T47D (cell line): ENCODE measurements at places on chromosomes 12 and 14.

- DNase-seq, result no peak
These were observed 215.7 kb downstream of the KIF26A start for GRCh38 chr14:104353921-104354701.

DNA sequence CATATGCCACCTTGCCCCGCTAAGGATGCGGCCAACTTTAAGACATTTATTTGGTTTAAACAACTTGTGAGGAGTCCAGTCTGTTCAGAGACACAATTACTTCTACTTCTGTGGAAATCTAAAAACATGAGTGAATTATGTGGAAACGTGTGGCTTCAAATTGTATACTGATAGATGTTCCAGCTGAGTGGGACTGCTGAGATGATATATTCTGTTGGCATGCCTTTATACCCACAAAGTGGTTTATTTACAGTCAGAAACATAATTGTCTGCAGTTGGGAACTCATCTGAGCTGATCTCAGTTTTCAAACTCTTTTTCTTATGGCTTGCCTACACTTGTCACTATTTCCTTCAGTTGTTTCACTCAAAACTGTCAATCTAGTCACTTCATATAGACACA, 67.8 kb downstream of the FLRT2 start:
- no peak for DNase-seq

DNA sequence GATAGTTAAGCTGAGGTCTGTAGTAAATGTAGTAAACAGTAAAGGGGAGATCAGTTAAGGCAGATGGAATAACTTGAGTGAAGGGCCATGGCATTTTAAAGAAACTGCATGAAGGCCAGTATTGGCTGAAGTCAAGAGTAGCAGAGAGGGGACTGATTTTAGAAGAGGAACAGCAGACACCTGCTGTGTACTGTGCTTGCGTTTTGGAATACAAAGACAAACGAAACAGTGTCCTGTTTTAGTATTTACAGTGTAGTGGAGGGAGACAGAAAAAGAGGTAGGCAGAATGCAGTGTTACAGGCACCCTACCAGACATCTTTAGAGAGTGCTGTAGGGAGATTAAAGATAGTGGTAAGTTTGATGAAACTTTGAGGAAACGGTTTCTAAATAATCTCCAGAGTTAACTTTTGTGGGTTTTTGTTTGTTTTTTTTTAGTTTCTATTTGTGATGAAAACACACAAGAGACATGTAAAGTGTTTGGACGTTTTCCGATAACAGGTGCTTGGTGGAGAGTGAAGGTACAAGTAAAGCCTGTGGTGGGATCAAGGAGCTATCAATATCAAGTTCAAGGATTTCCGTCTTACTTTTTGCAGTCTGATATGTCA, 2.1 kb downstream of the HELB start:
- no peak for DNase-seq

- DNase-seq, result no peak
These were observed 17.5 kb downstream of the PNMA1 start for GRCh38 chr14:73696466-73697400.

DNA sequence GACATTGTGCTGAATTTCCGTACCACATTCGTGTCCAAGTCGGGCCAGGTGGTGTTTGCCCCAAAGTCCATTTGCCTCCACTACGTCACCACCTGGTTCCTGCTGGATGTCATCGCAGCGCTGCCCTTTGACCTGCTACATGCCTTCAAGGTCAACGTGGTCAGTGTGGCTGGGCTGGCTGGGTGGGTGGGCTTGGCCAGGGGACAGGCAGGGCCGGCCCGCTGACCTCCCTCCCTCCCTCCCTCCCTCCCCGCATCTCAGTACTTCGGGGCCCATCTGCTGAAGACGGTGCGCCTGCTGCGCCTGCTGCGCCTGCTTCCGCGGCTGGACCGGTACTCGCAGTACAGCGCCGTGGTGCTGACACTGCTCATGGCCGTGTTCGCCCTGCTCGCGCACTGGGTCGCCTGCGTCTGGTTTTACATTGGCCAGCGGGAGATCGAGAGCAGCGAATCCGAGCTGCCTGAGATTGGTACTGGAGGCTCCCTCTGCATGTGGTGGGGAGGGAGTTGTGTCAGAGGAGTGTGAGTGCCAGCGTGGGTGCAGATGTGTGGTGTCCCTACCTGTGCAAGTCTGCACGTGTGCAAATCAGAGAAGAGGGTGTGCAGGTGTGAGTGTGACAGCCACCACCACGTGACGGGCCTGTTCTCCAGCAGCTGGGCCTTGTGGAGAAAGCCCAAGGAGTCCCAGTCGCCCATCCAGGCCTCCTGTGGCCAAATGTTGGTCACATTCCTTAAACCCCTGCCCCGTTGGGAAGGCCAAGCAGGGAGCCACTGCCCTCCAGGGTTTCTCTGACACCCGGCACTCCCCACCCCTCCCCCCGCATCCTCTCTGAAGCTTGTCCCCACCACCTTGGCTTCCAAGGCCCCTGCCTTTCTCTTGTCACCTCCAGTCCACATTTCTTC, 5.3 kb downstream of the KCNH3 start:
- DNase-seq, result no peak

DNA sequence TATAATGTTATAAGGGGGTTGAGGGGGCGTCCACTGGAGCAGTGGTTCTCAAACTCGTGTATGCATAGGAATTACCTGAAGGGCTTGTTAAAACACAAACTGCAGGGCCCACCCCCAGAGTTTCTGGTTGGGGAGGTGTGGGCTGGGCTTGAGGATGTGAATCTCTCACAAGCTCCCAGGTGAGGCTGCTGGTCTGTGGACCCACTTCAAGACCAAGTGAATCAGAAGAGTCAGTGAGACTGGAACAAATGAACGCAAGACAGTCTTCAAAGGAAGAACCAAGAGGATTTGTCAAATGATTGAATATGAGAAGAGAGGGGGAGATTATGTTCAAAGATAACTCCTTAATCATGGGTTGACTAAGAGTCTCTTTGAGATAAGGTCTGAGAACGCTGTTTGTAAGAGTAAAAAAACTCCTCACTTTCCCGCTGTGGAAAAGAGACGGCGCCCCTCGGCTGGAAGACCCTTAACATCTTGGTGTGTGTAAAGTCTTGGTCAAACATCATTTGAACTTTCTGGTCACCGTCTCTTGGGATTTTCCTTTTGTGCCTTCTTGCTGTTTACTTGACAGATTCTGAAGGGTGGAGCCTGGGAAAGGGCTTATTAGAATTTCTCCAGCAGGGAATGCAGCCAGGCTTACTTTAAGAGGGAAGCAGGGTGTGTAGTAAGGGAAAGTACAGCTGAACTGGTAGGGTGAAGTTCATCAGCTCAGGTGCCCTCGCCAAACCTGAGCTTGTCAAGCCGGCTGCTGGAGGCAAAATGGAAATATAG, 5.3 kb upstream of the FOXN3 start:
- DNase-seq, result no peak

GRCh38 chr14:96187216-96188031, 17.2 kb upstream of the BDKRB2 start:
- no peak for DNase-seq

- DNase-seq, result peak; percentile 64
These were observed 180.9 kb upstream of the CNTN1 start for GRCh38 chr12:40511341-40511740.

DNA sequence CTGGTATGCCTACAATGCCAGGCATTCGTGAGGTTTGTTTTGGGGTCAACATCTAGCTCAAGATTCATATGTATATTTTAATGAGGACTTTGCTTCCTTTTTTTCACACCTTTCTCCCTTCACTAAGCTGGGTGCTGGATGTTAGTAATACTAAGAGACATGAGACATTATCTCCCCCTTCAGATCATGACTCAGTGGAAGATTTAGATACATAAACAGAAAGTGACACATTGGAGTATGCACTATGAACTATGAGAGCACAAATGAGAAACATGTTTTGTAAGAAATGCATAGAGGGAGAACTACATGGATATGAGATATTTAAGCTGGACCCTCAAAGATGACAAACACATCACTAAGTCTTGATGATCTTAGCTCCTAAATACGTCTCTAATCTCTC, 286.3 kb downstream of the RPAP3 start:
- DNase-seq, result no peak

DNA sequence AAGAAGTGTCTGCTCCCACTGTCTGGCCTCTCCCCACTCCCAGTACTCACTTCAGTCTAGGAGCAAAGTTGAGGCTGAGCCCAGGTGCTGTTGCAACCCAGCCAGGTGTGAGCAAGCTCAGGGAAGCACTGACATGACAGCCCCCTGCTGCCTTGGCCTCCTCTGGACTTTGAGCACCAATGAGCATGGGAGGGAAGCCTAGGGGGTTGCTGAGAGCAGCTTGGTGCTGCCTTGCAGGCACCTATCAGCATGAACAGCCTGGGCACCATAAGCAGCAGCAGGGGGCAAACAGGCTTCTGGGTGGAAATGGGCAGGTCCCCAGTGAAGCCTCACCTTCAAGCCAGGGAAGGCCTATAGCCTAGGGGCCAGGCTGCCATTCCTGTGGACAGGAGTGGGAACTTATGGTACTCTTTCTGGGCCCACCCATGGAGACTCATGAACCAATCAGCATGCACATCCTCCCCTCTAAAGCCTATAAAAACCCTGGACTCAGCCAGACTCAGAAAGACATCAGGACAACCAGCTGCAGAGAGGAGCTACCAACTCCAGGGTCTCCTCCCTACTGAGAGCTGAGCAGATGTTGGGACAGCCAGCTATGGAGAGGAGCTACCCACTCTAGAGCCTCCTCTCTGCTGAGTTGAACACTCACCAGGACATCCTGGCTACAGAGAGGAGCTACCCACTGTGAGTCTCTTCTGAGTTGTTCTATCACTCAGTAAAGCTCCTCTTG, 49.3 kb downstream of the EGLN3 start:
- DNase-seq, result no peak

GRCh38 chr12:100493396-100494012, 19.8 kb downstream of the NR1H4 start:
- DNase-seq, result no peak

DNA sequence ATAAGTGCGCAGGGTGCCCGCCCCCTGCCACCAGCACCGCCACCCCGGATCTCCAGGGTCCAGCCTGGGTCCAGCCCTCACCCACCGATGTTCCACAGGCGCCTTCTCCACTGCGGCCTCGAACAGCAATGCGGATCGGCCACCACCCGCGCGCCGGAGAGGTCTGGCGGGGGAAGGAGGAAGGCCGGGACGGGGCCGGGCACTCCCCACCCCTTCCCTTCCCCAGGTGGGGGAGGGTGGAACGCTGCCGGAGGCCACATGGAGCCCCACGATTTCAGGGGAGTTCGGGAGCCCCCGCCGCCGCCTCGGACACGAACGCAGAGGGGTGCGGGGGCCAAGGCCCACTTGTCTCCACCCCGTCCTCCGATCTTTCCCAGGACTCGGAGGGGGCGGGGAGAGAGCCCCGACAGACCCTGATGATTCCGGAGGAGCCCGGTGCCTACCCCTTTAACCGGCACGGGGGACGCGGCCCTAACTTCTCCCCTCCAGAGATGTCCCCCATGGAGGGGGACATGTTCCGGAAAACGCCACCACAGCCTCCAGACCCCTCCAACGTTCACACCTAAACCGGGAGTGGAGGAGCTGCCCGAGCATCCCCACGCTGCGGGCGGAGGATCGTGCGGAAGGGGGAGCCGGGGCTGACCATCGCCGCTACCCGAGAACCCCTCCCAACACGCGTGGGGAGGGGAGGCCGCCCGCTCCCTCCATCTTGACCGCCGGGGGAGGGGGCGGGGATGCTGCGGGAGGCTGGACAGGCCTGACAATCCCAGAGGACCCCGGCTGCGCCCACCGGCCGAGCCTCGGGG, 1.1 kb downstream of the ATXN2 start:
- peak; percentile 63 for DNase-seq

DNA sequence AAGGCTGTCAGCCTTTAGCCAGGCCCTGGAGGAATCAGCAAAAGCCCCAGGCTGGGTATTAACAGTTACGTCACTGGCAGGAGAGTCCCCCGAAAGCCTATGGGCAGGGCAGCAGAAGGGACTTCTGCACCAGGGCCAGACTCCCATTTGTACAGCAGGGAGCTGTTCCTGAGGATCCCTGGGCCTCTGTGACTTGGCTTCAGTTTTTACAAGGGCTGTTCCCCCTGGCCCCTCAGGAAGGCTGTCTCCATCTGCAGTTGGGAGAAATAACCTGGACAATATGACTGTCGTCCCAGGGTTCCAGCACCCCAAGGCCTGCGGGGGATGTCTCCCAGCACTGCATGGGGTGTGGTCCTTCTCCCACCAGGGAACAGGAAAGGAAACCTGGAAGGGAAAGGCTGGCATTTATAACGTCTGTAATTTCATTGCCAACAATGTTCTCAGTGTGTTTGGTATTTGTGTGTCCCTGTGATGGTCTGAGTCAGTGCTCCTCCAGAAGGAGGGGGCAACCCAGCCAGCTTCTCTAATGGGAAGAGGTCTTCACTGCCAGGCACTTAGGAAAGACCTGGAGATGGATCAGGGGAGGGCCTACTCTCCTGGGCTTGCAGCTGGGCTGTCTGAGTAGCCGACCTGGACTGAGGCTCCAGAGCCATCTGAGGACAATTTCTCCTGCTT, 42.4 kb downstream of the ERH start:
- DNase-seq, result no peak

DNA sequence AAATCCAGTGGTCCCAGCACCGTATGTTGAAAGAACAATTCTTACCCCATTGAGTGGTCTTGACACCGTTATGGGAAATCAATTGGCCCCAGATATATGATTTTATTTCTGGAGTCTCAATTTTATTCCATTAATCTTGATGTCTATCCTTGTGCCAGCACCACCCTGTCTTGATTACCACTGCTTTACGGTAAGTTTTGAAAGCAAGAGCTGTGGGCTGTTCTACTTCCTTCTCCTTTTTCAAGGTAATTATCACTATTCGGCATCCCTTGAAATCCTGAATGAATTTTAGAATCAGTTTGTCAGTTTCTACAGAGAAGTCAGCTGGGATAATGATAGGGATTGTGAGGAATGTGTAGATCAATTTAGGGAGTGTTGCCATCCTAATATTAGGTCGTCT, 160.8 kb upstream of the SFSWAP start:
- DNase-seq, result no peak

- DNase-seq, result no peak
These were observed 442.7 kb downstream of the BTG1 start for GRCh38 chr12:91702843-91703425.

- peak; percentile 57 for DNase-seq
These were observed 574 bp downstream of the PAWR start for GRCh38 chr12:79690142-79690637.

- DNase-seq, result no peak
These were observed 41.4 kb downstream of the PHETA1 start for GRCh38 chr12:111327474-111327873.

GRCh38 chr12:13165617-13166041, 30.9 kb upstream of the EMP1 start:
- DNase-seq, result no peak

- DNase-seq, result no peak
These were observed 17.2 kb upstream of the ELK3 start for GRCh38 chr12:96177013-96177412.

GRCh38 chr12:64825143-64826021, 935 bp downstream of the TBC1D30 start:
- DNase-seq, result no peak

DNA sequence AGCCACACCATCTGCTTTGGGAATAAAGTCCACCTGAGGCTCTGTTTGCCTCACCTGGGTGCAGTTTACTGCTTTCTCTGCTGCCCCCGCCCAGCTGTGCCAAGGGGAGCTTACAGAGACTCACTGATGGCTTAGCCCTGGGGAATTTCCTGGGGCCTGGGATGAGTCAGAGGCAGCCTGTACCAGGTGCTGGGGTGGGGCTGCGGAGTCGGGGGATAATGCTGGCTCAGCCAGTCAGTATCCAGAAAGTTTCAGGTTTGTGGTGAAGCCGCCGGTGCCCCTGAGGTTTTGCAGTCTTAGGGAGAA, 22.3 kb downstream of the PLEKHG3 start:
- no peak for DNase-seq
